ENCODE measurements at places on chromosomes 12 and 14.
A peak's percentile ranks its signal among the peaks of the same experiment; 100 is the strongest.

- no peak for DNase-seq
These were observed 11.1 kb upstream of the CMAS start for GRCh38 chr12:22034709-22035506.

DNA sequence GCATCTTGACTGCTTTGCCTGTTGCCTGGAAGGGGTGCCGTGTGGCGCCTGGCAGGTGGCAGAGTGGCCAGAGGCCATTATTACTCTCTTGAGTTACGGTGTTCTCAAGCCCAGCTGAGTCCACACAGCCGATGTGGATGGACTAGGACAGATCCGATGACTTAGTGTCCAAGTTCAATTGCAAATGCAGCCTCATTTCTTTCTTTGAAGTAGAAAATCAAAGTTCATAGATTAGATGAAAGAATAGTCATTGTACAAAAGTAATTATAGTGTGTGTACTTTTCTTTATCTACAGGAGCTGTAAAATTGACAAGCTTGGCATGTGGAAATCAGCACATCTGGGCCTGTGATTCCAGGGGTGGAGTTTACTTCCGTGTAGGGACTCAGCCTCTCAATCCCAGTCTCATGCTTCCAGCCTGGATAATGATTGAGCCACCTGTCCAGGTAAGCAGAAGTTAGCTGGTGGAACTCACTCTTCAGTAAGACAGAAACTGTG is 44.7 kb downstream of the ANKRD9 start:
- no peak for DNase-seq

GRCh38 chr12:71551529-71551928 is 111.9 kb downstream of the LGR5 start:
- no peak for DNase-seq

GRCh38 chr12:125262851-125263250 is 197.6 kb downstream of the AACS start:
- no peak for DNase-seq

DNA sequence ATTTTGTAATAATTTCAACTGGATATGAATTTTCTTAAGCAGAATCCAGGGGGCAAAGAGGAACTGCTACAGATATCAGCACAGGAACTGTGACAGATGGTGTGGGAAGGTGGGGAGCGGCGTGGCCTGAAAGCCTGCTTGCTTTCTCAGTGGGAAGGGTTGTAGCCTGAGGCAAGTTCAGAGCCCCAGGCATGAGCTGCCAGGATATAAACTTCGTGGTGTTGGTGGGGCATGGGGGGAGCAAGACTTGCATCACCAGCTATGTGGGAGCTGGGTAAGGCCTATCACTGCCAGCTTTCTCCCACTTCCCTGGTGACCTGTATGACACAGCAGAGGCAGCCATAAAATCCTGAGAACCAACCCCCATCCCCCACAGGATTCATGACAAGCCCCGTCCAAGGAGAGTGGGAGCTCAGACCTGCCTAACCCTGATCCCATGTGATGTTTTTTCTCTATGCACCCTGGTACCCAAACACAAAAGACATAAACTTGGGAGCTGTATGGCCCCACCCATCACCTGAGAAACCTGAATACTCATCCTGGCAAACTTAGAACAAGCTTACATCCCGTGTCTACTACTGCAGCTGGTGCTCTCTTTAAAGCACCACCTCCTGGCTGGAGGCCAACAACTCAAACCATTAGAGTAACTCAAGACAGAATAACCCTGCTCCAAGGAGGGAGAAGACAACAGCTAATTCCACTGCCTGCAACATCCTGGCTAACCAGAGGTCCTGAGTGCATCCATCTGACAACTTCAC is 16.5 kb downstream of the CLEC1A start:
- no peak for DNase-seq

- no peak for DNase-seq
These were observed 258.4 kb upstream of the HMGA2 start for GRCh38 chr12:65565601-65566560.

- DNase-seq: no peak
These were observed 27.4 kb downstream of the PCNX1 start for GRCh38 chr14:70934502-70935134.

DNA sequence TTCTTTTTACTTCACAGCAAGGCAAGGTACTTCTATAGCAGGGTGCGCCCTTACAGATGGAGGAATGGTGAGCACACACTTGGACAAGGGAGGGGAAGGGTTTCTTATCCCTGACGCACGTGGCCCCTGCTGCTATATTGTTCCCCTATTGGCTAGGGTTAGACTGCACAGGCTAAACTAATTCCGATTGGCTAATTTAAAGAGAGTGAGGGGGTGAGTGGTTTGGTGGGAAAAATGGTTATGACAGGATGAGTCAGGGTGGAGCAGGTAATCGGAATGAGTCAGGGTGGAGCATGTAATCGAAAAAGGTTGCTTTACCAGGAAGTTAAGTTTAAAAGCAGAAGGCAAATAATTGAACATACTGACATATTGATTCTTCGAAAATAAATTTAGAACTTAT is 23.7 kb upstream of the RAB21 start:
- DNase-seq: no peak

- DNase-seq: no peak
These were observed 28.5 kb upstream of the MAGOHB start for GRCh38 chr12:10641735-10642500.

- DNase-seq: no peak
These were observed 376.8 kb downstream of the RGS6 start for GRCh38 chr14:72308967-72309485.

DNA sequence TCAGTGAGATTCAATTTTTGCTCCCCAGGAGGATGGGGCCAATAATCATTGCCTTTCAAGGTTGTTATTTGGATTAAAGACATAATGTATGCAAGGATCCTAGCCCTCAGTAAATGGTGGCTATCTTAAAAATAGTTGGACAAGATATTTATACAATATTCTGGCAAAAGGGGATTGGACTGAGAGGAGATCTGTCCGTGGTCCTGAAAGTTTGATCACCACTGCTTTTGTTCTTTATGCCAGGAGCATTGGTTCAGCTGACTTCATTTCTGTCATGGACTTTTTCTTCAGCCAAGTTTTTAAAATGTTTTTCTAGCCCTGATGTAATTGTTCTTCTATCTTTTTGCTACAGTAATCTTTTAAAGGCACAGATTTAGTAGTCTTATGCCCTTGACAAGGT is 70.2 kb upstream of the TCL1A start:
- no peak for DNase-seq

DNA sequence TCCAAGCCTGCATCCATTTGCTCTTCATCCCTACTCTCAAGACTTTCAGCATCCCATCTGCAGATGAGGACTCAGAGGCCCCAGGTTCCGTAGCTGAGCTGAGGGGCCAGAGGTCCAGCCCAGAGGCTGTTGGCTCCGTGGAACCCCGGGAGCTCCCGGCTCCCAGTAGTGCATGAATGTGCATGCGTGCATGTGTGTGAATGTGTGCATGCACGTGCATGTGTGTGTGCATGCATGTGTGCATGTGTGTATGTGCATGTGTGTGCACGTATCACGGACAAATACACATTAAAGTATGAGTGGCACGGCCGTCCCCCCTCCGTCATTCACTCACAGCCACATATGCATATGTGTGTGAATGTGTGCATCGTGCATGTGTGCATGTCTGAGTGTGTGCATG is 149.9 kb downstream of the KIF26A start:
- no peak for DNase-seq

DNA sequence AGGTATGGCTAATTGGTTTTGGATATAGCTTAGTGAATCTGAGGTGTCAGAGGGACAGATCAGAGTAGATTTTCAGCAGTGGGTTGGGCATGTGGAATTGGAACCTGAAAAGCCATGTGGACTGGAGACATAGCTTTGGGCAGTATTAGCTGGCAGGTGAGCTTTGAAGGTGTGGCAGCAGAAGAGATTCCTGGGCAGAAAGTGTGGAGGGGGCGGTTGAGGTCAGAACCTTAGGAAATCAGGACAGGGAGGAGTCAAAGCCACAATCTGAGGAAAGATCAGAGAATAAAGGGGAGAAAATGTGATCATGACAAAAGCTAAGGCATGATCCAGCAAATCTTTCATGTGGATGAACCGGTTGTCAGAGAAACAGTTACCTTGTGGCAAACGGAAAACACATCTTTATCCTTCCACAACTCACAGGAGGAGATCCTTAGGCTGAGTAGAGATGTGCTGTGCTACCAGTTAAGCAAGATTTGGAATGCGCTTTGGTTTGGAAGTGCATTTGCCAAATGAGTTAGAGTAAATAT is 56.4 kb downstream of the PTGER2 start:
- no peak for DNase-seq

DNA sequence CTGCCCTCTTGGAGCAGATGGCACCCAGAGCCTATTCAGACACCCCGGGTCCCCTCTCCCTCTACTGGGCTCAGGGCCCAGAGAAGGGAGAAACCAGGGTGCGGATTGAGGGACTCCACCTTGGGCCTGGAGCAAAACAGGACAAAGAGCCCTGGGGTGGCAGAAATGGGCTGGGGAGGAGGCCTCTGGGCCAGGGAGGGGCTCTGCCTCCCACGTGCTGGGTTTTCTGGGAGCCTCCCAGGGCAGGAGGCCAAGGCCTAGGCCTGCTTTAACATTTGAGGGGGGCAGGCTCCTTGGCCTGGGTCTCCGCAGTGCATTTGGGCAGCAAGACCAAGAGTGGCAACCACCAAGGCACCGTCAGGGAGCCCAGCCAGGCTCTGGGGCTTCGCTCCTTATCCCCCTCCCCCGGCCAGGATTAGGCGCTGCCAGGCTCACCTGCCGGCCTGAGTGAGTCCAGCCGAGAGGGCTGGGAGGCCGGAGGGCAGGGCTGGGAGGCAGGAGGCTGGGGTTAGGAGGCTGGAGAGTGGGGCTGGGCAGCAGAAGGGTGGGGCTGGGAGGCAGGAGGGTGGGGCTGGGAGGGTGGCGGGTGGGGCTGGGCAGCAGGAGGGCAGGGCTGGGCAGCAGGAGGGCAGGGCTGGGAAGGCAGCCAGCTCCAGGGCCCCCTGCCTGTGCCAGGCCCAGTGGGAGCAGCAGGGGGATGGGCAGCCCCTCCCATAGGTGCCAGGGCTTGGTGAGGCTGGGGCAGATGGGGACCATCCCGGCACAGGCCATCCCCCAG is 101.8 kb upstream of the EIF5 start:
- DNase-seq: no peak

DNA sequence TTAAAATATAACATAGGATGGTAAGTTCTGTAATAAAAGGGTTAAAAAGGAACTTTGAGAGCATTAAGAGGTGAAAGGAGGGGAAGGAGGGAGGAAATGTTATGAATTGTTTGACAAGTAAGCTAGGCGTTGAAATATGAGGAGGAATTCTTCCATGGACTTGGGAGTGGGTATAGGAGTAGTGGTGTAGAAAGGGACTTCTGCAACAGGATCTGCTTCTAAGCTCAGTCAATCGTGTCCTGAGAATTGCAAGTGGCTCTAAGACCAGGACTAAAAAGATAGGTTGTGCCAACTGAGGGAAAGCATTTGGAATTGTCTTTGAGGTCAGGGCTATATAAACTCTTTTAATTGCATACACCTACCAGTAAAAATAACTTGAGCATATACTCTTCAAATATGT is 74.1 kb upstream of the SLC38A2 start:
- DNase-seq: no peak

DNA sequence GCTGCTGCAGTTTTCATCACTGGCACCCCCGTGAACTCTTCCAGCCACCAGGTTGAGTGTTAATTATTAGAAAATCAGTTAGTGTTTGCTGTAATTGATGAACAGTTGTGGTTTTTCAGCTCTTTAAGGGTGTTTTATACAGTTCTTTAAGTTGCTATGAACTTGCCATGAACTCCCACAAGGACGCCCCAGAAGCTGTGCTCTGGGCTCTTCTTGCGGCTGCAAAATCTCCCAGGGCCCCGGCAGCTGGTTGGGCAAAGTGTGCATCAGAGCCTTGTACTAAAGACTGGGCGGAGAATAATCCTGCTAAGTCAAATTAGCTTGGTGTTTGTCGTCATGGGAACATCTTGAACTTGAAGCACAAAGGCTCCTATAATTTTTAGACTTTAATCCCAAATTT is 82.2 kb downstream of the EML1 start:
- DNase-seq: no peak

DNA sequence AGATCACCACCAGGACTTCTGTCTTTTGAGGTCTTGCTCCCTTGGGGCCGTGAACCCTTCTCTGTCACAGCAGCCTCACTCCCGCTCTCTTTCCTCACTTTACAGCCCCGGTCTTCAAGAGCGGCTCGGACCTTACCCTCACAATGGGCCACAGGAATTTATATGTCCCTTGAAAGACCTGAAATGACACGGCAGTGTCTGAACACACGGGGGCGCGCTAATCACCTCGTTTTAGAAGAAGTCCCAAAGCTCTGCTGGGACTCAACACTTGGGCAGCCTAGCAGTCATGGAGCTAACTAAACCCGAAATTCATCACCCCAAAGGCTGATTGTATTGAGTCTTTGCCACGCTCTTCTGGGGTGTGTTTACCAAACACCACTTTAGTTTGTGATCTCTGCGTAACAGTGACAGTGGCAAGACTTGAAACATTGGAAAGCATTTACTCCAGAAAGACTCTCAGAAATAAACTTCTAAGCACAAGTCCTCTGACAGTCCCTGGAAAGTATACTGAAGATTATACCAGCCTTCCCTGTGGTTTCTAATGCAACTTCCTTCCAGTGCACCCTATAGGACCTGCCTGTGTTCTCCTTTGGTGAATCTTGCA is 29.0 kb downstream of the SERPINA11 start:
- peak; percentile 7 for DNase-seq

DNA sequence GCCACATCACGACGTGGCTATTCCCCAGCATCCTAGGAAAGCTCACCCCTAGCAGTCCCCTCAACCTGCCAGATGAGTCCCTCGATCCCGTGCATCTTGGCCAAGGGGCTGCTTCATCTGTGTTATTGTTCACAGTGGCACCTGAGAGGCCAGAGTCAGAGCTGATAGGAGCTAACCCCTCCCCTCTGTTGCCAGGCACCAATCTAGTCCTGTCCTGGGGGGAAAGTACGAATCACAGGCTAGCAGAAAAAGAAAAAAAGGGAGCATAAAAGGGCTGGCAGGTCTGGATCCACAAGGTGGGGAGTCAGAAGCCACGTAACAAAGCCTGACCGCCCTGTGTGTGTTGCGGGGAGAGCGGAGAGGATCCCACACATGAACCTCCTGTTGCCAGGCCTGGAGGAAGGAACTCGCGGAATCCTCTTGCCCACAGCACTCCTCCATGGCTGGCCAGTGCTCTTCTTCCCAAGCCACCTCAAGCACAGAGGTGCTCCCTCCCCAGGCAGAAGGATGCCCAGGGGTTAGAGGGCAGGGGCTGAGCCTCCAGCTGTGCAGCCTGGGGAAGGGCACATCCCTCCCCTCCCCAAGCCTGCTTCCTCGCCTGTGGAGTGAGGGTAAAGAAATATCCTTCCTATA is 91.8 kb downstream of the ITPK1 start:
- no peak for DNase-seq

- no peak for DNase-seq
These were observed 23.3 kb downstream of the C14orf132 start for GRCh38 chr14:96062506-96062905.

DNA sequence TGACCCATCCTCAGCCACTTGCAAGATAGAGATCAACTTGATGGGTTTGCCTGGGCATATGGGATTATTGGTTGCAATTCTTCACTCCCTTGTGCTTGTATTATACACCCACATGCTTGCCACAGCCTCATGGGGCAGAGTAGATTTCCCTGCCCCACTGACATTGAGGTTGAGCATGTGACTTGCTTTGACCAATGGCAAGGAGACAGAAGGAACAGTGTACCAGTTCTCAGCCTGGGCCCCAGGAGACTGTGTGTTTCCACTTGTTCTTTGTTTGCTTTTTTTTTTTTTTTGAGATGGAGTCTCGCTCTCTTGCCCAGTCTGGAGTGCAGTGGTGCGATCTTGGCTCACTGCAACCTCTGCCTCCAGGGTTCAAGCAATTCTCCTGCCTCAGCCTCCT is 31.8 kb downstream of the CALM1 start:
- no peak for DNase-seq
